NCI-H1417 (cell line): ENCODE measurements at places on chromosomes 3 and 15.

DNA sequence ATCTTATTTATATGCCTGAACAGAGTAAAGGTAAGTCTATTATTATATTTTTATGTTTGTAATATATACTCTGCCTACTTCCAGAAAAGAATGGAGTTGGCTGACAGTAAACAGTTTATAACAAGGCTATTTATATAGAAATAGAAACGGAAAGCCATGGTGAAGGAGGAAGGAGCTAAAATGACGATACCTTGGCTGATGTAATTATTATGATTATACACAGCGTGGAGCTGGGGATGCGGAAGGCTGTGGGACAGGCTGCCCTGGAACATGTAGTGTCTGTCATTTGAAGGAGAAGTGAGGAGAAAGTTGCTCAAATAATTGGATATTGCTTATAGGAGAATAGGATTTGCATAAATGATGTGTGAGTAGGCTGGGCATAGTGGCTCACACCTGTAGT, 37.8 kb downstream of the CEMIP start:
- no peak for DNase-seq

DNA sequence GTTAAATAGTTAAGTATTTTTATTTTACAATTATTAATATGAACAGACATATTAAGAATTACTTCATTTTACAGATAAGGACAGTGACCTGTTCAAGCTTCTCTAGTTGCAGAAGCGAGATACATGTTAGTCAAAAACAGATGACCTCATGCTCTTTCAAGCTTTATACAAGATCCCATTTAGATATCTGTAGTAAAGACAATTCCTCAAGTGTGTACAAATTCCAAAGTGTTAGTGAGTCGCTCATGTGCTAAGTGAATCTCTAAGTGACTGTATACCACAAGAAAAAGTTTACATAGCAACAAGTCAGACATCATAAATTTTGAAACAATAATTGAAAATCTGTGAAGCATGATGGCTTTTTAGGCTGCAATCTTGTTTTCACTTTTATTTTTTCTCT, 293.8 kb downstream of the ROBO1 start:
- DNase-seq, result peak; percentile 39

GRCh38 chr3:22858486-22858885, 344.6 kb upstream of the UBE2E2 start:
- no peak for DNase-seq

DNA sequence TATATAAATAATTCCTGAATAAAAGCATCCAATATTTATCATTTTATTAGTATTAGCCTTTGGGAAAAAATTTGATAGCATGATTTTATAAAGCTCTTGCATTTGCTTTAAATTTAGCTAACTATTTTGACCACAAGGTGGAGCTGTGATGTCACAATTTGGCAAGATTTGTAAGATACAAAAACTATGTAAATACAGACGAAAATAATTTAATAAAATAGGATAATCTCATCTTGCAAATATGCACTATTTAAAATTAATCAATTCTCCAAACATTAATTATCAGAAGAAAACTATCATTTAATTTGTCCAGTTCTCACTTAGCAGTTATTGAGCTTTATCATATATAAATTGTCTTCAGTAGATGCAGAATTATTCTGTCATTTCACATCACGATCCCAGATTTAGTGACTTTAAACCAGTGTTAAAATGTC, 95.4 kb downstream of the PLOD2 start:
- peak; percentile 27 for DNase-seq

- no peak for DNase-seq
Measured at GRCh38 chr3:149145974-149146373, 16.5 kb downstream of the HPS3 start.

- DNase-seq, result no peak
Measured at GRCh38 chr15:101052681-101053121, 133.5 kb downstream of the LRRK1 start.
